ENCODE measurements at places on chromosomes 2 and 18. TPM values are rescaled to one million over a fixed set of nuclear protein-coding genes. Genes with fewer than 3 reads are reported as not detected.

ICOS gene
- 194 TPM for total RNA-seq

LTBP1 gene
- total RNA-seq = 0.04 TPM

SH2D6 gene
- 0.66 TPM for total RNA-seq

ABCB11 gene
- not detected for total RNA-seq

TUBB8B gene
- total RNA-seq = 0.22 TPM

DYNAP gene
- total RNA-seq = not detected

HMSD gene
- total RNA-seq = 24.2 TPM

All from activated T-helper 17 cell treated with anti-CD3 and anti-CD28 coated beads, Interleukin-2, amount 50 U/mL, for 72 hours (primary cell).